ENCODE measurements at places on chromosomes 16 and 17.

DNA sequence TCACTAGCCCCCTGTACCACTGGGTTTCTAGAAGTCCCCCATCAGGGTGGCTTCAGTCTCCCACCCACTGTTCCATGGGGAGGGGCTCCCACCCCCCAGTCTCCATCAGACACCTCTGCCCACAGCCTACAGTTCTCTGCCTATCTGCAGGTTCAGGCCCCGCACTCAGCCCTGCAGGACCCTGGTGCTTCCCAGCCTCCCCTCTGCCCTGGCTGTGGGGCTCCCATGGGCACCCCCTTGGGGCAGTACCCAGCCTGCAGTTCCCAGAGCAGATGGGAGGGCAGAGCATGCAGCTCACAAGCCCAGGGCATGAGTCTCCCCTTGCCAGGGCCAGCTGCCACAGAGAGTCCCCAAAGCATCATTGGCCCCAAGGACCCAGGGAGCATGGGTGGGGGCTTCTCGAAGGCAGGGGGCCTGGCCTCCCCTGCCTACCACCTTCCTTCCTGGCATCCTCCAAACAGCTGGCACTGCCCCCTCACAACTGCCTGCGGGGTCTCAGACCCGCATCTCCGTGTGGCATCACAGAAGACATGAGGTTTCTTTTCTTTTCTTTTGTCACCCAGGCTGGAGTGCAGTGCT, 2.8 kb upstream of the MRPL28 start:
- no peak for DNase-seq

- no peak for DNase-seq
Measured at GRCh38 chr17:67974598-67975066, 21.6 kb downstream of the C17orf58 start.

DNA sequence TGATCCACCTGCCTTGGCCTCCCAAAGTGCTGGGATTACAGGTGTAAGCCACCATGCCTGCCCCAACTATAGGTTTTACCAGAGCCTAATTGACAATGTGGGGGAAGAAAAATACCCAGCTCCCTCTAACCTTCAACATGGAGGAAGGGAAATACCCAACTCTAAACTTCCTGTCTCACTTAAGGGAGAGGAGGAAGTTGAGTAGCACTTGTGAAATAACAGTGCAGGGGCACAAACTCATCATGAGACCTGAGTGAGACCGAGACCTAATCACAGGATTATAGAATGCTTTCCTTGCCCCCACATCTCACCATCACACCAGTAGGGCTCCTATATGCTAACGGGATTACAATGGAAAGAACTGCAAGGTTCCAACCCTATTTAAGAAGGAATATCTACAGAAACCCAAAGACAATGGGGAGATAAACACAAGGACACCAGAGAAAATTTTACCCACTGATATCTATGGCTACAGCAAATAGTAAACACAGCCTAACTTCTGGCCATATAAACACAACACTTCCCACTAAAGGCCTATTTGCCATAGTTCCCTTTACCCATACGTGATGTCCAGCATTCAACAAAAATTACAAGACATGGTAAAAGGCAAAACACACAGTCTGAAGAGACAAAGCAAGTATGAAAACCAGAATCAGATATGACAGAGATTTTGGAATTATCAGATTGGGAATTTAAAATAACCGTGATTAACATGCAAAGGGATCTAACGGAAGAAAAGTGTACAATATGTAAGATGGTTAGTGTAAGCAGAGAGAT, 26.9 kb downstream of the OR3A1 start:
- DNase-seq, result no peak

DNA sequence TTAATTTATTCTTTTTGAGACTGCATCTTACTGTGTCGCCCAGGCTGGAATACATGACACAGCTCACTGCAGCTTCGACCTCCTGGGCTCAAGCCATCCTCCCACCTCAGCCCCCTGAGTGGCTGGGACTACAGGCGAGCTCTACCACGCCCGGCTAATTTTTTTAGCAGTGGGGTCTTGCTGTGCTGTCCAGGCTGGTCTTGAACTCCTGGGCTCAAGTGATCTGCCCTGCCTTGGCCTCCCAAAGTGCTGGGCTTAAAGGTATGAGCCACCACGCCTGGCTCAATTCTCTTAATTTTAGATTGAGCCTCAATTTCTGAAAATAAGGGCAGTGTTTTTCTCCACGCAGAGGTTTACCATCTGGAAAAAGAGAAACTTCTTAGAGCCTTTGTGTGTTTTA, 41.1 kb downstream of the ZNF750 start:
- no peak for DNase-seq

GRCh38 chr16:75044800-75045361, 46.1 kb downstream of the ZNRF1 start:
- no peak for DNase-seq

GRCh38 chr16:11792410-11793241, 4.4 kb downstream of the ZC3H7A start:
- no peak for DNase-seq

- no peak for DNase-seq
Measured at GRCh38 chr17:13597723-13598347, 3.9 kb downstream of the HS3ST3A1 start.

DNA sequence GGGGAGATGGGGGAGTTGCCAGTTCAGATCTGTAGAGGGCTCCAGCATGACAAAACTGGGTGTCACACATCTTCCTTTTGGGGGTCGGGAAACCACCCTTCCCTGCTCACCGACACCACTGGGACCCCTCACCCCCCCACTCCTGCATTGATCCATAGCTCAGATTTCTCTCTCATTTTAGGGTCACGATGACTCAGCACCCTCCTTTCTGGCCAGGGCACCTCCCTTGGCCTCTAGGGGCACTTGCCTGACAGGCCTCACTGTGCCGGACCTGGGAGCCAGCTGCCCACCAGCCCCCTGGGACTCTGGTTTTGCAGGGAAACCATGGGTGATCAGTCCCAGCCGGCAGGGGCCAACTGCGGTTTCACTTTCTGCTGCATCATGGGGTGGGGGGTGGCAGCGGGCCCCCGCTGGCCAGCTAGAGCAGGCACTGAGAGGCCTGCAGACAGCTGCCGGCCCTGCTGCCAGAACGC, 239.4 kb downstream of the MRTFB start:
- DNase-seq, result no peak

DNA sequence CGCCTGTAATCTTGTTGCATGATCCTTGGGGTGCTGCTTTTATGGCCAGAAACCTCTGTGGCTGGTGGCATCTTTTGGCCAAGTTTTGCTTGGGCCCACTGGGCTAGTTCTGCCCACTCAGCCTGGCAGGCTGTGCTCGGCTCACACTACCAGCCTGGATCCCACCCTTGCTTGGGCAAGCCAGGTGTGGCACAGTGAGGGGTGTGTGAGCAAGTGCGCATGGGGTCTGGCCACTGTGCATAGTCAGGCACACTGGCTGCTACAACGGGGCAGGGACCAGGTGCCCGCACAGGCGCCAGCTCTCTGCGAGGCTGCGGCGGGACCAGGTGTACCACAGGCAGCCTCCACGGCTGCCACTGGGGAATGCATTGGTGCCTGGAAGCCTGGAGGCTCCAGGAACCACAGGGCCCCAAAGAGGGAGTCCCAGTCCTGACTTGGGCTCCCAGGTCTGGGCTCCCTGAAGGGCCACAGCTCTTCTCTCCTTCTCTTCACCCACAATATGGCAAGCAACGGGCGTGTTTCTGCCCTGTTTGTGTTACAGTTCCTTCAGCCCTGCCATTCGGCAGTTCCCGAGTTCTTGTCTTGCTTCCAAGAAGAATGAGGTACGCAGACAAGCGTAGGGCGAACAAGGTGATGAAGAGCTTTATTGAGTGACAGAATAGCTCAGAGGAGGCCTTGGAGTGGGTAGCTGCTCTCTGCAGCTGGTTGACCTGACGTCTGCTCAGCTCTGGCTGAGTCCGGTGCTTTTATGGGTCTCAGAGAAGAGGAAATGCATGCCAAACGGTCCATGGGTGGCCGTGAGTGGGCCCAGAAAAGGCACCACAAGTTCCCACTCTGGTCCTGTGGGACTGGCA, 26.7 kb upstream of the PRM1 start:
- no peak for DNase-seq

GRCh38 chr17:37301288-37301687, 74.5 kb upstream of the C17orf78 start:
- no peak for DNase-seq

- no peak for DNase-seq
Measured at GRCh38 chr16:9607515-9608230, 516.2 kb downstream of the HAPSTR1 start.

DNA sequence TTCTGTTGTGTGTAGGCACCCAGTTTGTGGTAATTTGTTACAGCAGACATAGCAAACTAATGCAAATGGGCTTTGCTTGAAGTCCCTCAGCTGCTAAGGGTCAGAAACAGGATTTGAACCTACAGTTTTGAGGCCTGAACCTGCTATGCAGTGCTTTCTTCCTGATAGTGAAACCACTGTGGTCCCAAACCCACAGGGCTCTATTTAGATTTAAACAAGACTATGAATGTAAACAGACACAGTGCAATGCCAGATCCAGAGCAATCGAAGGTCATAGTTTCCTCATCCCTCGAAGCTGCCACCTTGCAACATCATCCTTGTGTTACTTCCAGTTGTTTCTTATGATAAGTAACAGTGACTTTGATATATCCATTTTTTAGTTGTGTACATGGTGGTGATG, 630.2 kb downstream of the WWOX start:
- no peak for DNase-seq

GRCh38 chr17:40696651-40697072, 6.9 kb downstream of the KRT24 start:
- DNase-seq, result no peak

GRCh38 chr17:45425984-45426413, 6.7 kb downstream of the ARHGAP27 start:
- no peak for DNase-seq

- DNase-seq, result no peak
Measured at GRCh38 chr17:40841246-40841645, 18.8 kb upstream of the KRT10 start.

GRCh38 chr16:59242556-59242955, 508.4 kb upstream of the GOT2 start:
- no peak for DNase-seq

GRCh38 chr17:56754523-56755208, 79.1 kb downstream of the C17orf67 start:
- DNase-seq, result no peak

Measured in stimulated activated CD4-positive, alpha-beta T cell treated with anti-CD3 and anti-CD28 coated beads, Interleukin-2, amount 100 ng/mL, for 48 hours (primary cell).